ENCODE measurements at places on chromosomes 4 and X. TPM values are rescaled to one million over a fixed set of nuclear protein-coding genes. Genes with fewer than 3 reads are reported as not detected.

GRCh38 chr4:110904435-110905065 lies 281.7 kb upstream of the PITX2 start:
- H3K27me3 ChIP-seq: no peaks in the 10 kb centered on the region
- no peaks in the 10 kb centered on the region for H3K36me3 ChIP-seq
- H3K4me3 ChIP-seq: no peak overlapping the region

DNA sequence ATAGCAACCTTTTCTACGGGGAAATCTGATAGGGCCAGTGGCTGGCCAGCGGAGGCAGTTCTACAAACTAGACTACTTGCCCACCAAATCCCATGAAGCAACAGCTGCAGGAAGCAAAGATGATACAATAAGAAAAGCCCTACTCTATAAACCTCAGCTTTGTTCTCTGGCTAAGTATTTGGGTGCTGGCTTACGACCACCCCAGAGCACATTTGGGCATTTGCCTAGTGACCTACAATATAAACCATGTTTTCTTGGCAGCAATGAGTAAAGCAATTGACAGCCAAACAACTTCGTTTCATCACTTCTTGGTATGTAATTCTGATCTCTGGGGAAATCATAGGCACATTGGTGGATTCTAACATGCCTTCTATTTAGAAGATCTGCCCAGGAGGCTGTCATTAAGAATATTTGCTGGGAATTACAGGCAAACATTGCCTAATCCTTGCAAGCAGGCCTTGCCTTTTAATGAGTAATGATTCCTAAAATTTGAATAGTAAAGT lies 7.5 kb upstream of the LHFPL1 start:
- no peak overlapping the region for H3K27ac ChIP-seq
- H3K27me3 ChIP-seq: peaks cover 1% of the 10 kb centered on the region
- H3K36me3 ChIP-seq: no peaks in the 10 kb centered on the region

DNA sequence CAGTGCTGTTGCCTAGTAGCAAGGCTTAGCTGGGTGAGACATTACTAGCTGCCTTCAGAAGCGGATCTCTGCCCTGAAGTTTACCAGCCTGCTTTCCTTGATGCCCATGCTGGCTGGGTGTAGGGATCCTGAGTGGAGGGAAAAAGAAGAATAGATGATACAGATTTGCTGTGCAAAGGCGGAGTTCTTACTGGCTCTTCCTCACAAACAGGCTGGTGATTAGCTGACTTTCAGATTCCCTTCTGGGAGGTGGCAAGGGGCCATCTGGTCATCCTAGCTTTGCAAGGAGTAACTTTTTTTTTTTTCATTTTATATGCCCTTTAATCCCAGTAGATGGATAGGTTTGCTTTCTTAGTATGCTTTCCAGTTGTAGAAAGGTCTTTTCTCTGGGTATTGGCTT lies 44.8 kb downstream of the SMARCA5 start:
- H3K36me3 ChIP-seq: no peaks in the 10 kb centered on the region
- no peak overlapping the region for H3K4me3 ChIP-seq
- H3K27me3 ChIP-seq: peaks cover 3% of the 10 kb centered on the region
- DNase-seq: no peak
- no peak overlapping the region for H3K27ac ChIP-seq
- H3K4me1 ChIP-seq: peaks cover 6% of the 10 kb centered on the region

GRCh38 chrX:77070202-77070918 lies 376.8 kb upstream of the FGF16 start:
- no peak for DNase-seq
- no peaks in the 10 kb centered on the region for H3K4me1 ChIP-seq
- H3K27me3 ChIP-seq: no peaks in the 10 kb centered on the region
- H3K4me3 ChIP-seq: no peak overlapping the region
- no peak overlapping the region for H3K27ac ChIP-seq
- H3K36me3 ChIP-seq: no peaks in the 10 kb centered on the region

The TBC1D8B gene
- total RNA-seq: 3.6 TPM

- H3K36me3 ChIP-seq: no peaks in the 10 kb centered on the region
- no peaks in the 10 kb centered on the region for H3K27me3 ChIP-seq
- no peak for DNase-seq
Observed at GRCh38 chr4:34365946-34366345, 1878.4 kb downstream of the ARAP2 start.

- no peak overlapping the region for H3K4me3 ChIP-seq
- DNase-seq: no peak
- H3K27me3 ChIP-seq: no peaks in the 10 kb centered on the region
- H3K36me3 ChIP-seq: no peaks in the 10 kb centered on the region
- H3K27ac ChIP-seq: no peak overlapping the region
Observed at GRCh38 chrX:19911784-19912183, 24.4 kb upstream of the SH3KBP1 start.

The P2RY8 gene
- not detected for total RNA-seq

- H3K4me3 ChIP-seq: no peak overlapping the region
- no peak for DNase-seq
- H3K27ac ChIP-seq: no peak overlapping the region
- peaks cover 47% of the 10 kb centered on the region for H3K36me3 ChIP-seq
- H3K4me1 ChIP-seq: no peaks in the 10 kb centered on the region
Observed at GRCh38 chr4:185352202-185352601, 43.5 kb downstream of the LRP2BP start.

The ARSD gene
- total RNA-seq: 19.8 TPM

- H3K27ac ChIP-seq: no peak overlapping the region
- peaks cover 4% of the 10 kb centered on the region for H3K4me1 ChIP-seq
- no peak for DNase-seq
- H3K4me3 ChIP-seq: no peak overlapping the region
- H3K27me3 ChIP-seq: peaks cover 3% of the 10 kb centered on the region
Observed at GRCh38 chr4:87844452-87844851, 11.7 kb downstream of the MEPE start.
